Femur (tissue), 1 donor: ENCODE measurements at places on chromosomes 7 and 10.

DNA sequence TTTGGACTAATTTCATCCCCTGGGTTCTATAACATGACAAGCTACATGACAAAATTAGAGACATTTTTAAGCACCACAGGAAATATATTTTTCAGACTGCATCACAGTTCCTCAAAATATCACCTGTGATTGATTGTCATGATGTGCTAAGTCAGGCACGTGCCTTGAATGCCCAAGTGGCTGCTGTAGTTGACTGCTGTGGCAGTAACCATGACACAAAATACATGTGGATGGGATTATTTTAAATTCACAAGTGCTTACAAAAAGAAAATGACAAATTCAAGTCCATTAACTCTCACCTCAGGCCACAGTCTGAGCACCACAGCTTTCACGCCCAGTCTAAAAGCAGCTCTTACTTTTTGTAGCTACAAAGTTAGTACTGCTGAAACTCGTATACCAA lies 45.5 kb downstream of the TNPO3 start:
- DNase-seq, result no peak

GRCh38 chr7:19061331-19061730 lies 56.1 kb downstream of the TWIST1 start:
- no peak for DNase-seq

GRCh38 chr7:157559596-157560257 lies 222.9 kb downstream of the DNAJB6 start:
- no peak for DNase-seq

DNA sequence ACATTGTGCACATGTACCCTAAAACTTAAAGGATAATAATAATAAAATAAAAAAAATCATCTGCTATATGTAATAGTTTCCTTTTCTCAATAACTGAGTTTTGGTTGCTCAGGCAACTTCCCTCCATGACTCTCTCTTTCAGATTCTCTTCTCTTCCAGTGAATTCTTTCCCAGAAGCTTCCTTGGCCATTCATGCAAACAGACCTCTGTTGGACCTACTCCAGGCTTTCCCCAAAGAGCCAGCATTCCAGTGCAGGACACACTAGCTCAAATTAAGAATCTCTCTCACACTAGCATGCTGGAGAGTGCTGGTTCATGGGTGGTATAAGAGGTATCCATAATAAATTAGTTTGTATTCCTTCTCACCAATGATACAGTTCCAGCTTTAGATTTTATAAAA lies 31.0 kb upstream of the ZEB1 start:
- no peak for DNase-seq

- peak; percentile 46 for DNase-seq
Observed at GRCh38 chr7:102404005-102404861, 8.1 kb downstream of the PRKRIP1 start.

DNA sequence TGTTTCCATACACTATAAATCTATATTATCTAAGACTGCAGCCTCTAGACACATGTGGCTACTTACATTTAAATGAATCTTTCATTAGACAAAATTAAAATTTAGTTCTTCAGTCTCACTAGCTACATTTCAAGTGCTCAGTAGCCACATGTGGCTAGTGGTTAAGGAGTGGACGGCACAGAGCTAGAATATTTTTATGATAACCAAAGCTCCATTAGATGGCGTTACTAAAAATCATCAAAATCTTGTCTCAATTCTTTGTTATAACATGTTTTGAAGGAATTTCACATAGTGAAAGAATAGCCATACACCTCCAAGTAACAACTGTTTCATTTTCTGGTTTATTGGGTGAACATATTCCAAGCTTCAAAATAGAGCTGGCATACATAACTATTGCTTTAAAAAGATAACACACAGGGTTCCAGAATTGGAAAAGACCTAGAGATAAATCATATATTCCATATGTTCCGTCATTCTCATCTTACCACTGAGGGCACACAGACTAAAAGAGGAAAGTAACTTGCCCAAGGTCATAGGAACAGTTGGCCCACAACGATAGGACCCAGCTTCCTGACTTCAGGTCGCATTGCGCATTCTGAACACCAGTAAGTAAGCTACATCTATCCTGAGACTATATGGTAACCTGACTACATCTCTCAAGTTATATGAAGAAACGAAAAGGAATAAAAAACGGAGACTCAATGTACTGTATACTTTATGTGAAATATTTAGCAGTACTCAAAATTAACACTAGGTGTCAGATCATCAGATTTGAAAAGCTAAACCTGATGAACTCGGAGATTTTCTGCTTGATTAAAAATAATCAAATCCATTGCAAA lies 66.6 kb downstream of the CAV1 start:
- no peak for DNase-seq

DNA sequence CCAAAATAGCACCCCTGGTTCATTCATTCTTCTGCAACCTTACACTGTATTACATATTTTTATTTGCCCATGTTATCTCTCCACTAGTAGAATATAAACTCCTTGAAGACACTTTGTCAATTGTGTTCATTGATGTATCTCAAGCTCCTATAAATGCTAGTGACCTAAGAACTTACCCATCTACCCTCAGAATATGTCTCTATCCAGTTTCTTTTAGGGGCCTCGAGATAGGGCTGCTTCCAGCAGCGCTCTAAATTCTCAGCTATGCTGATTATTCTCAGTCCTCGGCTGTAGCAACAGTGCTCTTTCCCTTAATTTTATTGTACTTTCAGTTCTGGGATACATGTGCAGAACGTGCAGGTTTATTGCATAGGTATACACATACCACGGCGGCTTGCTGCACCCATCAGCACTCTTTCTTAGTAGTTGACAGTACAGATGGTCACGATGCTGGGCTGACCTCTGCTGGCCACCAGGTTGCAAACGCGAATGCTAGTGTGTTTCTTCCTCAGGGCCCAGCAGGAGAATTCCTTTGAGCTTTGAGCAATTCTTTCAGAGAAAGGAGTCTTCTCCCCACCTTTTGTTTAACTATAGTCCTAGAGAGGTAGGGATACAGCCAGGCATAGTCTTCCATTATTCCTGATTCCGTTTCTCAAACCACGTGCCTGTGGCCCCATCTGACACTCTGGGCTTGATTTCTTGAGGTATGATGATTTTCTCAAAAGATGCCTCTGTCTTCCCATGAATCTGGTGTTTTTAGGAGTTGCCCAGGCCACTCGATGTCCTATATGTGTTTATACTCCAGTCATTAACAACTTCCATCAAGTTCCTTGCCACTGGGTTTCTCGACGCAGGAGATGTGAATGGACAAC lies 49.1 kb upstream of the CDC14C start:
- peak; percentile 43 for DNase-seq

DNA sequence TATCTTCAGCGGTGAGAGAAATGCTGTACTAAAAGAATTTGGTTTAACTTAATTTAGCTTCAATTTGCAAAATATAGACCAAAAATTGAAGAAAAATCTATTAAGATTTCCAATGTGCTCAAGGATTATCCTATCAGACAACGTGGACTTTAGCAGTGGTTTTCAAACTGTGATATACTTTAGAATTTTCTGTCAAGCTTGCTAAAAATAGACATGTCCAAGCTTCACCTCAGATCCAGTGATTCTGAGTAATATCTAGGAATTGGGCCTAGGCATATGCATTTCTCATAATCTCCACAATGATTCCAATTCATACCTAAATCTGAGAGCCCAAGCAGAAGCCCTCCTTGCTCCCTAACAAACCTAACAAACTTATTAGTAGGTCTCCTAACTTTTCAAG lies 3.4 kb downstream of the WASL start:
- DNase-seq, result no peak

DNA sequence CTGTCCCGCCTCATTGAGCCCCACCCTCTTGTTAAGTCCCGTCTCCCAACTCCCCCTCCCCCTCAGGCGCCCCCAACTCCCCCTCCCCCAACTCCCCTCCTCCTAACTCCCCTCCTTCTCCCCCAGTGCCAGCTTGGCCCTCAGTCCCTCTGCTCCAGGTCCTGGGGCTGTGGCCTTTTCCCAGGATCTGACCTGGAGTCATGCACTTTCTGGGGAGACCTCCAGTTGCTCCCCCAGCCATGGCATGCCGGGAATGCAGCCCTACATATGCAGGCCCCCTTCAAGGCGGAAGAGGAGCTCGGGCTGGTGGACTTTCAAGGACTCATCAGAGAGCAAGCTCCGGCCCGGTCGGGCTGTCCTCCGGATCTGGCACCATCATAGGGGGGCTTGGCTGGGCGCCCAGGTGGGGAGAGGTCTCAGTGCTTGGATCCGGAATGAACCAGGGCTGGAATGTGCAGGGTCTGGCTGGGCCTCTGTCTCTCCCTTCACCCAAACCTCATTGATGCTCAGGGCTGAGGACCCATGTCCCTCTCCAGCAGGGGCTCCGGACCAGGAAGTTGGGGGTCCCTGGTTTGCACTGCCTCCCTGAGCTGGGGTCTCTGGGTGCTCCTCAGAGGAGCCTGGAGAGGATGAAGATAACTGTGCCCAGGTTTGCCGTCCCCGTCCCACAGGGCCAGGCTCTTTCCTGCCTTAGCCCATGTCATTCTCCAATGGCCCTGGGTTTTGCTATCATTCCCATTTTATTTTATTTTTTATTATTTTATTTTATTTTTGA lies 41.1 kb downstream of the TMEM270 start:
- no peak for DNase-seq

DNA sequence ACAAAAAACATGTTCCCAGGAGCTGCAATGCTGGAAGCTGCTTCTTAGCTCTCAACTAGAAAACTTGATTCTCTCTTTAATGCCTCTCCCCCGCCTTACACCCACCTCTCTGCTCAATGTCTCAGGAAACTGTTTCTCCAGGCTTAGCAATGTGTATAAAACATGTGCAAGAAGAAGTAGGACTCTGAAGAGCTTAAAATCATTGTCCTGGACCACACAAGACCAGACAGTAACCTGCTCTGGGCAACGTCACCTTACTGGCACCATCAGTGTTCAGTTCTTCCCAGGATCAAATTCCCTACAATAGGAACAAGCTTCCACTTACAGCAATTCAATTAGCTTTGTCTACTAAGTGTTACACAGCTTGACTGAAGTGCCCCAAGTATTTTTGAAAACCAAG lies 104.9 kb downstream of the RAPGEF5 start:
- no peak for DNase-seq

DNA sequence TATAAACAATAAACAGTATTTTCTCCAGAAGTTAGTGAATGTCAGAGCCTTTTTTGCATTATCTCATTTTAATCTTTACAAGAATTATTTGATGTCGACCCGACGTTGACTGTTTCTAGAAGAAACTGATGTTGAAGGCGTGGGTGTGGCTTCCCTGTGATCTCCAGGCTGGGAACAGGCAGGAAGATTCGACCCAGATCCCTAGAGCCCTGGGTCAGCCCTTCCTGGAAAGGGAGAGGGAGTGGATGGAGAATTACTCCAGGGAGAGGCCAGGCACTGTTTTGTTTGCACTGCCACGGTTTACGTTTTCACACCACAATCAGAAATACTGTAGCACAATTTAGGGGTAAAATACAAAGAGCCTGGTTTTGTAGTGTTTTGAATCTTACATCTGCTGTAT lies 133.1 kb downstream of the ADARB2 start:
- DNase-seq, result no peak

DNA sequence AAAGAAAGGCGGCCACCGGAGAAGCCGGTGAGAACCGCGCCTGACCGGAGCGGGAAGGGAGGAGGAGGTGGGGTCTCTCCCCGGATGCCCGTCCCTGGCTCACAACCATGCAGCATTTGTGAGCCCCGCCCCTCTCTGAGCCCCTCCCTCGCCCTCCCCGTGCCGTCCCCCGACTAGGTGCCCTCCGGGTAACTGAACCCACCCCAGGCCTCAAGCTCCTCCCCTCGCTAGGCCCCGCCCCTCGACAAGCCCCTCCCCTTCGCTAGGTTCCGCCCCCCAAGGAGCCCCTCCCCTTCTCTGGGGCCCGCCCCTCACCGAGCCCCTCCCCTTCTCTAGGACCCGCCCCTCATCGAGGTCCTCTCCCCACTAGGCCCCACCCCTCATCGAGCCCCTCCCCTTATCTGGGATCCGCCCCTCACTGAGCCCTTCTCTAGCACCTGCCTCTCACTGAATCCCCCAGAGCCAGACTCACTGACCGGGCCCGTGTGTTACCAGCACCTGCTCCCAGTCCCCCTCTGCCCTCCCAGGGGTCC lies 42.2 kb upstream of the HSPB1 start:
- DNase-seq, result no peak

DNA sequence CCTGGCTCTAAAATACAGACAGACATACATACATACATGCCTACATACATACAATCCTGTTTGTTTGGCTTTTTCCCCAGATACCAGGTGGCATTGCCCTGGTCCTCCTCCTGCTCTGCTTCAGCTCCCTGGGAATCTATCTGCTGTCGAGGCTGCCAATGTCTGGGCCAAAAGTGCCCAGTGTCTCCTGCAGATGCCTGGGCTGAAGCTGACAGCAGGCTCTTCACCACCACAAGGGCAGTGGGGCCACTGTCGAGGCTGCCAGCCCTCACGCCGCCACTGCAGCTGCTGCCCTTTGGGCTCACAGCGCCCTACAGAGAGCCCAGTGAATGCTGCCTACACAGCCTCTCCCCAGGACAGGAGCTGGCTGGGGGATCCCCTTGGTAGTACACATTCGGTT lies 18.0 kb upstream of the STN1 start:
- no peak for DNase-seq

GRCh38 chr7:14777806-14778205 lies 124.7 kb downstream of the DGKB start:
- DNase-seq, result no peak

- peak; percentile 58 for DNase-seq
Observed at GRCh38 chr7:127885843-127886242, 145.4 kb downstream of the LRRC4 start.

DNA sequence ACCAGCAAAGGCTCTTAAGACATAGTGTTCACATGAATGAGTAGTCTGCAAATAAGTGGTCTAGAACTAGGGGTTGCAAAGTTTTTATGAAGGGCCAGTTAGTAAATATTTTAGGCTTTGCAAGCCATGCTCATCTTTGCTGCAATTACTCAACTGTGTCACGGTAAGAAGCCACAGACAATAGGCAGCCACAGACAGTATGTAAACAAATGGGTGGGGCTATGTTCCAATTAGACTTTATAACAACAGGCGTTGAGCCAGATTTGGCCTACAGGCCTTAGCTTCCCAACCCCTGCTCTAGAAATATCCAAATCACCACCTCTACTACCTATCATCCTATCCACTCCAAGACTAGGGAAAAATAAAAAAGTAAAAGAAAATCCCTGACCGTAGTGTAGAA lies 9.2 kb downstream of the IKZF5 start:
- DNase-seq, result no peak

- no peak for DNase-seq
Observed at GRCh38 chr7:31340051-31340450, 475 bp downstream of the NEUROD6 start.

DNA sequence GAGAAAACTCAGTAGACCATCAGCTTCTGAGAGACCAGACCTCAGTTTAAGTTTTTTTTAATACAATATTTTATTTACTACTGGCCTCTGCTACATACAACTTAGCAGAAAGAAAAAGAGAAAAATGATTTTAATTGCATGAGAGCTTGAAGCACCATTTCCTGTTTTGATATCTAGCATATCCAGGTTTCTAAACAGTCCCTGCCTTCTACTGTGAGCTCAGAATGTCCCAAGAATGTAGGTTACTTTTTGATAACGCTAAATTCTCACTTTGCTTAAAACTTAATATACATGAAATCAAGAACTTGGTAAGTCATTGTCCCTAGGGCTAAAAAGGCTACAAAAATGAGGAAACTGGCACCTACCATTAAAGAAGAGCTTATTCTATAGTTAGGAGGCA lies 7.0 kb downstream of the TMEM243 start:
- no peak for DNase-seq
